ENCODE measurements at places on chromosomes 1 and 21.
A peak's percentile ranks its signal among the peaks of the same experiment; 100 is the strongest.

GRCh38 chr1:119655154-119655553 lies 7.1 kb upstream of the ZNF697 start:
- H3K27ac ChIP-seq, result peak overlapping the region; percentile 55
- H3K4me3 ChIP-seq, result no peak overlapping the region
- no peaks in the 10 kb centered on the region for H3K27me3 ChIP-seq
- no peak for DNase-seq
- no peaks in the 10 kb centered on the region for H3K36me3 ChIP-seq

- no peak overlapping the region for H3K4me3 ChIP-seq
- peak; percentile 87 for DNase-seq
- H3K27ac ChIP-seq, result no peak overlapping the region
- H3K27me3 ChIP-seq, result no peaks in the 10 kb centered on the region
- peaks cover 3% of the 10 kb centered on the region for H3K4me1 ChIP-seq
- no peaks in the 10 kb centered on the region for H3K36me3 ChIP-seq
Observed at GRCh38 chr1:36516372-36517010, 33.8 kb upstream of the CSF3R start.

GRCh38 chr1:9629445-9630201 lies 21.9 kb upstream of the PIK3CD start:
- no peak overlapping the region for H3K27ac ChIP-seq
- DNase-seq, result no peak
- H3K27me3 ChIP-seq, result no peaks in the 10 kb centered on the region
- H3K36me3 ChIP-seq, result no peaks in the 10 kb centered on the region

GRCh38 chr1:185334182-185334581 lies 17.1 kb upstream of the IVNS1ABP start:
- no peak for DNase-seq
- H3K27ac ChIP-seq, result no peak overlapping the region
- no peaks in the 10 kb centered on the region for H3K36me3 ChIP-seq
- H3K27me3 ChIP-seq, result no peaks in the 10 kb centered on the region
- no peak overlapping the region for H3K4me3 ChIP-seq

GRCh38 chr1:213622365-213623063 lies 365.3 kb upstream of the PROX1 start:
- no peak overlapping the region for H3K4me3 ChIP-seq
- DNase-seq, result no peak
- no peaks in the 10 kb centered on the region for H3K4me1 ChIP-seq

DNA sequence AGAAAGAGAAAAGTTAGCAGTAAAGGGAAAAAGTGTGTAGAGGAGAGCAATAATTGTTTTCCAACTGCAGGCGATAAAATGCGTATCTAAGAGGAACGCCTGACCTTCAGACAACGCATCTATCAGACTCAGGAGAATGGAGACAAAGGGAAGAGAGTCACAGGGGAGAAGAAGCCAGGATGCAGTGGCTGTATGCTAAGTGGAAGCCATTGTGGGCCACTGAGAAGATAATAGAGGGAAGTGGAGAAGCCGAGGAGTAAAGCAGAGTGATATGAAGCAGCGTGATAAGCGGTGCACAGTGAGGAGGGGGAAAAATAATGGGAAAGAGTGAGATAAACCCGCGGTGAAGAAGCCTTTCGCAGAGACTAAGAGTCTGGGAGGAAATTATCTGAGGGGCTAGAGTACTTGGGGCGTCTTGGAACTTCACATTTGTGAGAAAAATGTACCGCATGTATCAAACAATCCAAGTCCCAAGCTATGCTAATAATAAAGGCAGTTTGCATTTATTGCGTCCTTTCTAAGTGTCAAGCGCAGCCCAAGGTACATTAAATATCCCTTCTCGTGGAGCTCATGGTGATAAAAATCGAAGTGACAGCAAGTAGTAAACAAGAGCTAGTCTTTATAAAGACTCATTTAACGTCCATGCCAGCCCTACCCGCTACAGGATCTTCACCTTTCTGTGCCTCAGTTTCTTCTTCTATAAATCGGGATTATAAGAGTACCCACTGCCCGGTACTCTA lies 259.8 kb upstream of the PROX1 start:
- no peaks in the 10 kb centered on the region for H3K4me1 ChIP-seq
- DNase-seq, result no peak
- no peaks in the 10 kb centered on the region for H3K27me3 ChIP-seq
- H3K4me3 ChIP-seq, result no peak overlapping the region
- no peak overlapping the region for H3K27ac ChIP-seq

- no peaks in the 10 kb centered on the region for H3K36me3 ChIP-seq
- DNase-seq, result peak; percentile 50
- no peak overlapping the region for H3K27ac ChIP-seq
- no peaks in the 10 kb centered on the region for H3K4me1 ChIP-seq
Observed at GRCh38 chr1:155591770-155592169, 18.2 kb upstream of the MSTO1 start.

GRCh38 chr1:11514366-11514765 lies 35.4 kb downstream of the DISP3 start:
- no peaks in the 10 kb centered on the region for H3K27me3 ChIP-seq
- no peak for DNase-seq
- H3K4me1 ChIP-seq, result no peaks in the 10 kb centered on the region

- H3K36me3 ChIP-seq, result no peaks in the 10 kb centered on the region
- no peaks in the 10 kb centered on the region for H3K4me1 ChIP-seq
- no peak overlapping the region for H3K4me3 ChIP-seq
Observed at GRCh38 chr1:197224160-197224559, 43.9 kb upstream of the CRB1 start.

DNA sequence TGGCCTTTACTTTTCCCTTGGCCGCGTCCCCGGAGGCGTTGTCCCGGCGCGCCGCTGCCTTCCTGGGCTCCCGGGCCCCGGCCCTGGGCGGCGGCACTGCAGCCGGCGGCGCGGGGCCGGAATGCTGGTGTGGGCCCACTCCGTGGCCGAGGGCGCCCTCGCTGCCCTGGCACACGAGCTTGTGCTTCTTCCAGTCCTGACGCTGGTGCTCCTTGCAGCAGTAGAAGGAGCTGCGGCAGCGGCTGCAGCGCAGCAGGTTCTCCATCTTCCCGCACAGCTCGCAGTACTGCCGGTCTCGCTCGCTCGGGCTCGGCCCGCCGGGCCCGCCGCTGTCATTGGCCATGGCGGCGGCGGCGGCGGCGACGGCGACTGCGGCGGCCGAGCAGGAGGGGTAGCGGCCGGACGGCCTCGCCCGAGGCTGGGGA lies 529 bp downstream of the EGLN1 start:
- H3K27ac ChIP-seq, result peak overlapping the region; percentile 87
- H3K27me3 ChIP-seq, result no peaks in the 10 kb centered on the region
- H3K4me1 ChIP-seq, result peaks cover 13% of the 10 kb centered on the region
- no peaks in the 10 kb centered on the region for H3K36me3 ChIP-seq
- peak overlapping the region; percentile 95 for H3K4me3 ChIP-seq

DNA sequence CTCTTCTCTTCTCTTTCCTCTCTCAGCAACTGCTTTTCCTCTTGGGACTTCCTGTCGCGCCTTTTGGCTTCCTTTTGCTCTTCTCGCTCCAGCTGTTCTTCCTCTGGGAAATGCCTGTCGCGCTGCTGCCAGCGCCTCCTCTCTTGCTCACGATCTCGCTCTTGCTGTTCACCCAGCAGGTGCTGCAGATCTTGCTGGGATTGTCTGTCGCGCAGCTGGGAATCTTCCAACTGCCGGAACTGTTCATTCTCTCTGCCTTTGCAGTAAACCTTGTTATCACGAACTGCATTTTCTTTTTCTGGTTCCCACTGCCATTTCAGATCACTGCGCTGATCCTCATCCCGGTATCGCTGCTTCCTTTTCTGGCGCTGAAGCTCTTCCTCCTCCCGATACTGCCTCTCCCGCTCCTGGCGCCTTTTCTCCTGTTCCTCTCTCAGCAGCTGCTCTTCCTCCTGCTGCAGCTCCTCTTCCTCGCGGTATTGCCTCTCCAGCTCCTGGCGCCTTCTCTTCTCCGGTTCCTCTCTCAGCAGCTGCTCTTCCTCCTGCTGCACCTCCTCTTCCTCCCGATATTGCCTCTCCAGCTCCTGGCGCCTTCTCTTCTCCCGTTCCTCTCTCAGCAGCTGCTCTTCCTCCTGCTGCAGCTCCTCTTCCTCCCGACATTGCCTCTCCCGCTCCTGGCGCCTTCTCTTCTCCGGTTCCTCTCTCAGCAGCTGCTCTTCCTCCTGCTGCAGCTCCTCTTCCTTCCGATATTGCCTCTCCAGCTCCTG lies 5.8 kb downstream of the TCHH start:
- no peaks in the 10 kb centered on the region for H3K36me3 ChIP-seq
- H3K27ac ChIP-seq, result no peak overlapping the region
- peaks cover 94% of the 10 kb centered on the region for H3K27me3 ChIP-seq
- H3K4me1 ChIP-seq, result peaks cover 12% of the 10 kb centered on the region
- no peak for DNase-seq

GRCh38 chr1:178134061-178134460 lies 40.2 kb downstream of the RASAL2 start:
- DNase-seq, result no peak
- H3K4me3 ChIP-seq, result no peak overlapping the region
- no peaks in the 10 kb centered on the region for H3K4me1 ChIP-seq
- peak overlapping the region; percentile 24 for H3K27ac ChIP-seq
- no peaks in the 10 kb centered on the region for H3K27me3 ChIP-seq

- H3K4me3 ChIP-seq, result no peak overlapping the region
- no peak for DNase-seq
- H3K27me3 ChIP-seq, result no peaks in the 10 kb centered on the region
- no peak overlapping the region for H3K27ac ChIP-seq
Observed at GRCh38 chr1:1282998-1283397, 2.8 kb downstream of the SCNN1D start.

- H3K27ac ChIP-seq, result peak overlapping the region; percentile 22
- peaks cover 61% of the 10 kb centered on the region for H3K4me1 ChIP-seq
- DNase-seq, result peak; percentile 50
- no peaks in the 10 kb centered on the region for H3K27me3 ChIP-seq
- peaks cover 5% of the 10 kb centered on the region for H3K36me3 ChIP-seq
Observed at GRCh38 chr1:208239473-208240381, 4.5 kb downstream of the PLXNA2 start.

GRCh38 chr1:55868026-55868425 lies 652.9 kb upstream of the USP24 start:
- DNase-seq, result no peak
- no peak overlapping the region for H3K4me3 ChIP-seq
- no peaks in the 10 kb centered on the region for H3K36me3 ChIP-seq
- no peaks in the 10 kb centered on the region for H3K27me3 ChIP-seq
- peak overlapping the region; percentile 69 for H3K27ac ChIP-seq
- no peaks in the 10 kb centered on the region for H3K4me1 ChIP-seq

- H3K4me3 ChIP-seq, result no peak overlapping the region
- no peak for DNase-seq
- no peaks in the 10 kb centered on the region for H3K4me1 ChIP-seq
- no peaks in the 10 kb centered on the region for H3K36me3 ChIP-seq
Observed at GRCh38 chr1:1135339-1136136, 19.6 kb upstream of the C1orf159 start.

- no peaks in the 10 kb centered on the region for H3K27me3 ChIP-seq
- peaks cover 20% of the 10 kb centered on the region for H3K4me1 ChIP-seq
- DNase-seq, result no peak
Observed at GRCh38 chr1:222910699-222911098, 95.9 kb downstream of the DISP1 start.

DNA sequence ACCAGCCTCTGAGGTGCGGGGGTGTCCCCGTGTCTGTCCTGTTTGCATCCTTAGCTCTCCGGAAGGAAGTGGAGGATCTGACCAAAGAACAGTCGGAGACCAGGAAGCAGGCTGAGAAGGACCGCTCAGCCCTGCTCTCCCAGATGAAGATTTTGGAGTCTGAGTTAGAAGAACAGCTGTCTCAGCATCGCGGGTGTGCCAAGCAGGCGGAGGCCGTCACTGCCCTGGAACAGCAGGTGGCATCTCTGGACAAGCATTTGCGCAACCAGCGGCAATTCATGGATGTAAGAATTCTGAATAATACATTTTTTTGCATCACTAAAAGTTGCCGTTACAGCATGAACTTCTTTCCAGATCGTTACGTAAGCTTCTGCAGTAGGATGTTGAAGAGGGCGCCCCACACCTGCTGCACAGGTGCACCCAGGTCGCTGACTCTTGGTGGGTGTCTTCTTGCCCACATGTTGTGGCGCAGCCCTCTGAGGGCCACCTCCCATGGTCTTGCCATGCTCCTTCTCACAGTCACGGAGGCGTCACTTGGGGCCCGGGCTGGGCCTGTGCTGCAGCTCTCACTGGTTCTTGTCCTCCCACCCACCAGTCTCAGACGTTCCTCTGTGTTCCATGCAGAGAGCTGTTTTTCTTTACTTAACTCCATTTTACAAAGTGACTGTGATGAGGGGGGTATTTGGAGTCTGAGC lies 61.3 kb upstream of the DIP2A start:
- no peaks in the 10 kb centered on the region for H3K27me3 ChIP-seq
- DNase-seq, result no peak
- H3K4me1 ChIP-seq, result no peaks in the 10 kb centered on the region
- peaks cover 13% of the 10 kb centered on the region for H3K36me3 ChIP-seq
- no peak overlapping the region for H3K27ac ChIP-seq

DNA sequence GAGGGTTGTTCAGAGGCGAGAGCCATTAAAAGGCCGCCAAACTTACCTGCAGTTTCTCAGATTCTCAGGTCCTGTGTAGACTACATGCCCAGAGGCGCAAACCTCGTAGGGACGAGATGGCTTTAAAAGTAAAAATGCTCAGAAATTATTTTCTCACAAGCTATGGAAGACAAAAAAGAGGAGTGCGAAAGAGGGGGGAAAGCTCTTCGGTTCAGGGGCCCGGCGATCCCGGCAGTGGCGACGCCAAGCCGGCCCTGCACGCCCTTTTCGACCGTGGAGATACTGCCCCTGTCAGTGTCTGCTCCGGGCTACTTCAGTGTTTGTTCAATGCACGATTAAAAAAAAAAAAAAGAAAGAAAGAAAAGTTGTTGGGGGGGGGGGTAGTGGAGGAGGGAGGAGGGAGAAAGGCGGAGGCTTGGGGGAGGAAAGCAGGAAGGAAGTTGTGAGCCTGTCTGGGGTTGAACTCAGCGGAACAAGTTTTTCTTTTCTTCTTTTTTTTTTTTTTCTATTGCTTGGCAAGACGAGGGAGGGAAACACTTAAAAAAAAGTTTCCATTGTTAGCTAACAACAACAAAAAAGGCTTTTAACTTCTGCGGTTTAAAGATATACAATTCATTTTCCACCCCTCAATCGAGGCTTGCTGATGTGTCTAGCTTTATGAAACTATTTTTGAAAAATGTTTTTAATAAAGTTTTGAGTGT lies at the start of gene ITPKB:
TSS of gene ITPKB (minus strand) at position 288 of the 701 bp plus-strand sequence. CDS start 1,824 bp downstream, outside the sequence.
- H3K4me1 ChIP-seq, result peaks cover 4% of the 10 kb centered on the region
- H3K27ac ChIP-seq, result peak within 1 kb of the TSS; percentile 50
- H3K4me3 ChIP-seq, result peak within 1 kb of the TSS; percentile 65
- DNase-seq, result peak; percentile 38
- no peaks in the 10 kb centered on the region for H3K36me3 ChIP-seq
- H3K27me3 ChIP-seq, result no peaks in the 10 kb centered on the region

DNA sequence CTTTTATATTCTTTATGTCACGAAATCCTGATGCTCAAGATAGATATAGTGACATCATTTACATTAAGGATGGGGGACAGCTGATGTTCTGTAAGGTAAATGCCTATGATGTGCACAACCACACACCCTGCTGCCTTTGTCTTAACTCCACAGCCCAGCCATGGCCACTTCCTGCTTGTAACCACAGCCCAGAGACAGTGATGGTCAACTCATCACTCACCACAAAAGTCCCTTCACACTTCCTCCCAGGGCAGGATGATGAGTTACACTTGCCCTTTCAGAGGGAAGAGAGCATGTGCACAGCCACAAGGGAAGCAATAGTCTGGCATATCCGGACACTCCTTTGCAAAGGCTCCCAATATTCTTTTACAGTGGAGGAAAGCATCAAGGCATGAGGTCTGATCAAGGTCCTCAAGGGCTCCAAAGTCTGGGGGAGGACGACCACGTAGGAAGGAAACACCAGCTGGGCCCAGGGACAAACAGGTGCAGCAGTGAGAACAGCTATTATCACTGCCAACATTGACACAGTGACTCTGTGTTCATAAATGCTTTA lies 53.8 kb downstream of the PLPP3 start:
- no peaks in the 10 kb centered on the region for H3K27me3 ChIP-seq
- H3K4me1 ChIP-seq, result no peaks in the 10 kb centered on the region

Measured in SK-N-SH (cell line).